SJCRH30 (cell line): ENCODE measurements at places on chromosomes 6 and 20. TPM values are rescaled to one million over a fixed set of nuclear protein-coding genes. Genes with fewer than 3 reads are reported as not detected.
A peak's percentile ranks its signal among the peaks of the same experiment; 100 is the strongest.

DNA sequence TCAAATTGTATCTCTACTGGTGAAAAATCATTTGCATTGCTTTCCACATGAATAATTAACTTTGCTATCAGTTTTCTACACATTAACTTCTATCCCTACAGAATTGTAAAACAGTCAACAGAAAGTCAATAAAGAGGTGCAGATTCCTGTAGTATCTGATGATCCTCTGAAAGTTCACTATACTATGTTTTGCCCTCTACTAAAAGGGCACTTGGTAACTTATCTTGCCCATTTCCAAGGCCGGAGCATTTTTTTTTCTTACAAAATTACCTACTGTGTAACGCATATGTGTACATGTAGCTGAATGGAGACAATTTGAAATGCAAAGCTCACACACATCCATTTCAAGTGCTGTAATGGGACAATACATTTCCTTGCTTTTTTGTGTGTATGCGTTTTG is 9.6 kb upstream of the SPTLC3 start:
- H3K36me3 ChIP-seq: no peaks in the 10 kb centered on the region
- H3K4me1 ChIP-seq: no peaks in the 10 kb centered on the region
- H3K27ac ChIP-seq: no peak overlapping the region
- no peak for DNase-seq
- H3K27me3 ChIP-seq: no peaks in the 10 kb centered on the region
- no peak overlapping the region for H3K4me3 ChIP-seq

PDYN gene
- not detected in 2 replicates for total RNA-seq

DNA sequence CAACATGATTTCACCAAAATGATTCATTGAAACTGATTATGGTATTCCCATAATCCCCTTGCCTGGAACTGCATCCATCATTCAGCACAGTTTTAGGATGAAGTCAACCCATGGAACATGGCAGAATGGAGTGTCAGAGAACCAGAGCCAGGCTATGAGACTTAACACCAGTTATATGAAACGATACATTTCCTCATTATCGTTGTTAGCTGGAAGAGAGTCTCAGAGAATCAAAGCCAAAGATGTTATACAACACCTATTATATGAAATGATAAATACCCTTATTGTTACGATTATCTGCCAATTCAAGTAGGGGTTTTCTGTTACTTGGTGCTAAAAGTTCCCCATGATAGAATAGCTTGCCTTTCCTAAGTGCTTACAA is 131.2 kb downstream of the BCAS1 start:
- H3K27ac ChIP-seq: no peak overlapping the region
- H3K27me3 ChIP-seq: no peaks in the 10 kb centered on the region
- H3K4me1 ChIP-seq: peaks cover 45% of the 10 kb centered on the region

GRCh38 chr20:46088409-46089166 is 1.2 kb downstream of the NCOA5 start:
- H3K4me3 ChIP-seq: peak overlapping the region; percentile 96
- peak; percentile 40 for DNase-seq
- H3K36me3 ChIP-seq: peaks cover 3% of the 10 kb centered on the region; the same call in 1 of the 2 replicates
- peak overlapping the region; percentile 93 for H3K27ac ChIP-seq
- peaks cover 5% of the 10 kb centered on the region for H3K4me1 ChIP-seq

PLA2G7 gene
- total RNA-seq: not detected in 2 replicates

COL19A1 gene
- total RNA-seq: 6.1 and 7.3 TPM in 2 replicates

PPIL6 gene
- total RNA-seq: 0.28 TPM in 1 of 2 replicates, not detected in the other

TAF4 gene
- total RNA-seq: 19.4 and 20.1 TPM in 2 replicates

DNA sequence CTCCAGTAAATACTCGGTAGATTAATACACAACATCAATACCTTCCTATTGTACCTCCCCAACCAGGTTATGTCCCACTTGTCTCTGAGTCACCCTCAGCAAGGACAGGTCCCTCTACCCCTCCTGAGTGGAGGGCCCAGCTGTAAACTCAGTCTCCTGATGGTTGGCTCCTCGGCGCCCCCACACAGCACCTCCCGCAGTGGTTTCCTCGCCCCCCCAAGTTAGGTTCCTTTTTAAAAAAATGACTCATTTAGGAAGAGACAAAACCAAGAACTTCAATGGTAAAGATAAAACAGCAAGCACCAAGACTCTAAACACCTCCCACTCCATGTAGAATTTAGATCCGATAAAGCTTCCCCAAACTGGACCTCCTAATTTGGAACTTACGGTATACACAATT is 83.5 kb downstream of the TRERF1 start:
- no peak for DNase-seq
- H3K4me1 ChIP-seq: no peaks in the 10 kb centered on the region
- no peaks in the 10 kb centered on the region for H3K36me3 ChIP-seq
- H3K27ac ChIP-seq: no peak overlapping the region

GRCh38 chr6:53360093-53360912 is 11.6 kb upstream of the ELOVL5 start:
- no peaks in the 10 kb centered on the region for H3K4me1 ChIP-seq
- no peak for DNase-seq
- H3K36me3 ChIP-seq: no peaks in the 10 kb centered on the region
- H3K27me3 ChIP-seq: no peaks in the 10 kb centered on the region
- peak overlapping the region; percentile 81 for H3K4me3 ChIP-seq
- H3K27ac ChIP-seq: peak overlapping the region; percentile 85

GRCh38 chr6:31332637-31333602 is 24.1 kb downstream of the HLA-B start:
- H3K4me1 ChIP-seq: no peaks in the 10 kb centered on the region
- H3K27me3 ChIP-seq: no peaks in the 10 kb centered on the region
- no peaks in the 10 kb centered on the region for H3K36me3 ChIP-seq
- H3K27ac ChIP-seq: no peak overlapping the region
- no peak for DNase-seq

GRCh38 chr6:136586295-136586694 is 36.1 kb upstream of the MAP7 start:
- H3K4me3 ChIP-seq: no peak overlapping the region
- no peaks in the 10 kb centered on the region for H3K4me1 ChIP-seq
- H3K27me3 ChIP-seq: no peaks in the 10 kb centered on the region
- no peak overlapping the region for H3K27ac ChIP-seq
- DNase-seq: no peak

DNA sequence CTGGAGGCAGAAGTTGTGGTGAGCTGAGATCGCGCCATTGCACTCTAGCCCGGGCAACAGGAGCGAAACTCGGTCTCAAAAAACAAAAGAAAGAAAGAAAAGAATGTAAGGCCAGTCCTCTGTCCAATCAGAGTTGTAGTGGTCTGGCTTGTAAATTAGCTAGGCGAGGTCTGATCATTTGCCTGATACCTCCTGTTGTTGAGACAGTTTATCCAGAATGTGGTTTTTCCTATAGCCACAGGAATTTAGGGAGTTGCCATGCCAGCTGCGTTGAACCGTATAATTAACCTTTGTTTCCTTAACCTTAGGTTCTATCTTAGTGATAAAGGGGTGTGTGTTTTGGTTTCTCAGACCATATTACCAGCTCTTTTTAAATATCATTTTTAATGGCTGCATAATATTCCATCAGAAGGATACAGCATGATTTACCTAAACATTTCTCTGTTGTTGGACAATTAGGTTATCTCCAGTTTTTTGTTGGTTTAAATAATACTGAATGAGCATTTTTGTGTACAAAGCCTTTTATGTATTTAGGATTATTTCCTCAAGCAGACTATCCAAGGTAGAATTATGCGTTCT is 11.7 kb upstream of the PPARD start:
- H3K27ac ChIP-seq: no peak overlapping the region
- no peaks in the 10 kb centered on the region for H3K36me3 ChIP-seq
- no peaks in the 10 kb centered on the region for H3K4me1 ChIP-seq
- peak; percentile 32 for DNase-seq
- no peak overlapping the region for H3K4me3 ChIP-seq

DNA sequence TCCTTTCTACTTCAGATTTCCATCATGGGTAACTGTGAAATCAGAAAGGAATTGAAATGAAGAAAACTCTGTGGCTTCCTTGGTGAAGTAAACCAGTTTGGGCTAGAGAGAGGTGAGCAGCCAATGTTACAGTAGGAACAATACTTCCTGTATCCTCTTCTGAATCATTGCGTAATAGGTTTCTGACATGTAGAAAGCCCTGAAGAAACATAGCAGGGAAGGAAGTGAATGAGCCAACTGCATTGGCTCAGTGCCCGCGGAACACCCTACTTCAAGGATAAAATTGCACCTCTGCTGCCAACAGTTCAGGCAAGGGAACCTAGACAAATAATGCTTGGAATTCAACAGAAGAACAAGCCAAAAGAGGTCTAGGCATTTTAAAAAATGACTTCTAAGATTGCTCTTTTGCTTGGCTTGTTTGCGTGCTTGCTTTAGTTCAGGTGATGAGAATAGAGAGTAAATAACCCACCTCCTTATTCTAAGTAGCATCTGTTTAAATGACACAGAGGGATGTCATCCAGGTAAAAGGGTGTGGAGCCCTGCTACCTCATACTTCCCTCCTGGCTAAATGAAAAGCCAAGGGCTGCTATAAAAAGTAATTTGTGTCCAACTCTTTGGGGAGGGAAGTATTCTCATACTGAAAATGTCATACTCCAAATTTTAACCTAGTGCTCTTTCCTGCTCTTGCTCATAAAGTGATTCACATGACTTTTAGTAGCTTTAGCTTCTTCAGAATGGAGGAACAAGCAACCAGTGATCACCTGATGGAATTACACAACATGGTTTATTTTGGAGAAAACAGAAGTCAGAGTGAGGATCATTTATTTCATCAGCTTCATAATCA is 30.0 kb upstream of the AKIRIN2 start:
- no peak overlapping the region for H3K27ac ChIP-seq
- H3K36me3 ChIP-seq: no peaks in the 10 kb centered on the region
- H3K4me1 ChIP-seq: peaks cover 9% of the 10 kb centered on the region
- peak; percentile 79 for DNase-seq
- H3K27me3 ChIP-seq: no peaks in the 10 kb centered on the region
- H3K4me3 ChIP-seq: no peak overlapping the region

DNA sequence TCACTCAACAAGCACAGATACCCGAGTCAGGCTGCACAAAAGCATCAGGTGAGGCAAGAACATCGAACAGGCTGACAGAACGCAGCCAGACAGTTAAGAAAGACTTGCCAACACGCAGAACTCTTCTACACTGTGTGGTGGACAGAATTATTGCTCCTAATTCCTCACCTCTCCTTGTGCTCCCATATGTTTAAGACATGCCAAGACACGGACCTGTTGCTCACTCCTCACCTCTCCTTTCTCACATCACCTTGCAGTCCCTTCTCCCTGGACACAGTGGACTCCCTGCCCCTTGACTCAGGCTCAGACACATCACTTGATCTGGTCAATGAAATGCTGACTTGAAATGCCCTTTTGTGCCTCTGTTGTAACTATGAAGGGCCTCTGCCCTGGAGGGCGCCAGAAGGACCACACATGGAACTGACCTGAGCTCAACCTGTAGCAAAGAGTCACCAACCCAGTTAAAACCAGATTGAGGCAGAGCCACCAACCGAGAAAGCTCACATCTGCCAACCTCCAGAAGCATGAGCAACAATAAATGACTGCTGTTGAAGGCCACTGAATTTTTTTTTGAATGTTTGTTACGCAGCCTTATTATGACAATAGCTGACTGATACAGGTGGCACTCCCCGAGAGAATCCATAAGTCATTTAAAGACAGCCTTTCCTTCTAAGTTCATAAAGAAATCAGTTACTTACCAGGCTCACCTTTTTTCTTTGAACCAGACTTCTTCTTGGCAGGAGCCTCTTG is 24.0 kb downstream of the RRBP1 start:
- H3K4me3 ChIP-seq: no peak overlapping the region
- DNase-seq: no peak
- H3K27ac ChIP-seq: no peak overlapping the region

- no peaks in the 10 kb centered on the region for H3K4me1 ChIP-seq
- DNase-seq: no peak
- no peak overlapping the region for H3K4me3 ChIP-seq
- H3K27me3 ChIP-seq: no peaks in the 10 kb centered on the region
- H3K36me3 ChIP-seq: peaks cover 6% of the 10 kb centered on the region; the same call in 1 of the 2 replicates
Measured at GRCh38 chr20:33540427-33540826, 50.5 kb downstream of the CBFA2T2 start.

- DNase-seq: no peak
- H3K27me3 ChIP-seq: no peaks in the 10 kb centered on the region
- H3K27ac ChIP-seq: no peak overlapping the region
- no peaks in the 10 kb centered on the region for H3K4me1 ChIP-seq
Measured at GRCh38 chr20:32450484-32451061, 92.4 kb downstream of the ASXL1 start.

GRCh38 chr20:40589581-40589980 is 99.5 kb downstream of the MAFB start:
- no peaks in the 10 kb centered on the region for H3K27me3 ChIP-seq
- H3K4me3 ChIP-seq: no peak overlapping the region
- H3K36me3 ChIP-seq: no peaks in the 10 kb centered on the region
- no peak for DNase-seq
- no peaks in the 10 kb centered on the region for H3K4me1 ChIP-seq
- H3K27ac ChIP-seq: no peak overlapping the region

- no peak overlapping the region for H3K4me3 ChIP-seq
- no peaks in the 10 kb centered on the region for H3K36me3 ChIP-seq
- no peaks in the 10 kb centered on the region for H3K27me3 ChIP-seq
Measured at GRCh38 chr6:111591370-111591900, 14.2 kb downstream of the TRAF3IP2 start.

- H3K4me1 ChIP-seq: no peaks in the 10 kb centered on the region
- no peak overlapping the region for H3K4me3 ChIP-seq
- H3K27ac ChIP-seq: no peak overlapping the region
- H3K36me3 ChIP-seq: no peaks in the 10 kb centered on the region
Measured at GRCh38 chr20:14491436-14491835, 154.0 kb upstream of the FLRT3 start.

DNA sequence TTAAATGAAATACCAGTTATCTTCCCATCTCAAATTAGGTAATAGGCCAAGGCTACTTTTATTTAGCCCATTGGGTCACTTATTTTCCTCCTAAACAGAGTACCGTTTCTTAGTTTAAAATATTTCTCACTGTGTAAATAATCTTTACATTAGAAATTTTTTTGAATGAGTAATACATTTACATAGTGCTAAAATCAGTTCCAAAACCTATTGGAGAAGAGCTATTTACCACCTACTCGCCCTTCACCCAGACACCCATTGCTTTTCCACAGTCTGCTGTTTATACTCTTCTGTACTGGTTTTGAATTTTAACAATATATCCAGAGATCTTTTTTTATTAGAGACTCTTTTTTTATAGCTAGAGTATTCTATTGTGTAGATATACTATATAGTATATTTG is 36.9 kb downstream of the MCM8 start:
- peaks cover 83% of the 10 kb centered on the region for H3K36me3 ChIP-seq
- H3K4me3 ChIP-seq: no peak overlapping the region
- H3K4me1 ChIP-seq: no peaks in the 10 kb centered on the region
- no peak overlapping the region for H3K27ac ChIP-seq
- DNase-seq: no peak

GSTA1 gene
- not detected in 2 replicates for total RNA-seq

- H3K27me3 ChIP-seq: no peaks in the 10 kb centered on the region; the same call in 1 of the 2 replicates
- no peaks in the 10 kb centered on the region for H3K36me3 ChIP-seq
- H3K4me3 ChIP-seq: no peak overlapping the region
- no peaks in the 10 kb centered on the region for H3K4me1 ChIP-seq
- DNase-seq: peak; percentile 46
- no peak overlapping the region for H3K27ac ChIP-seq
Measured at GRCh38 chr6:116847227-116847626, 18.3 kb upstream of the GPRC6A start.

RAD21L1 gene
- total RNA-seq: 0.28 TPM in 1 of 2 replicates, not detected in the other

EPM2A gene
- total RNA-seq: 2.4 and 3.1 TPM in 2 replicates

GRCh38 chr6:13535306-13535705 is 39.1 kb upstream of the SIRT5 start:
- no peaks in the 10 kb centered on the region for H3K27me3 ChIP-seq
- H3K4me3 ChIP-seq: no peak overlapping the region
- no peak overlapping the region for H3K27ac ChIP-seq
- H3K4me1 ChIP-seq: no peaks in the 10 kb centered on the region
- DNase-seq: no peak
- H3K36me3 ChIP-seq: no peaks in the 10 kb centered on the region
